ENCODE measurements at places on chromosomes 1 and 21.

- no peak for DNase-seq
Observed at GRCh38 chr1:208190784-208191183, 53.4 kb downstream of the PLXNA2 start.

DNA sequence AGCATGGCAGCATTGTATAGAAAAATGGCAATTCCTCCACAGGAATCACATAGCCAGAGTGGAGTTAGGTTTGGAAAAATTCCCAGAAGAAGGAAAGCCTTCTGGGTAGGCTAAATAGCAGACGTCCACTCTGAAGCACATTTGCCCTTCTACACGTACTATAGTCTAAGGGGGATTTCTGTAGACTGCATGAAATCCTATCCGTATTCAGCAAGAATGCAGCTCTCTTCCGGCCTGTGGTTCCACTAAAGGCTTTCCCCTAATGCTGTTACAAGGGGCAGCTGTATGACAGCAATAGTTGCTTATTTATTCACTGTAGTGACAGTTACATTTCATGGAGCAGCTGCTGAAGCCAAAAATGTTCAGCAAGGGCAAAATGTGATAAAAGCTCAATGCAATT is 263.6 kb downstream of the RWDD3 start:
- DNase-seq, result no peak

DNA sequence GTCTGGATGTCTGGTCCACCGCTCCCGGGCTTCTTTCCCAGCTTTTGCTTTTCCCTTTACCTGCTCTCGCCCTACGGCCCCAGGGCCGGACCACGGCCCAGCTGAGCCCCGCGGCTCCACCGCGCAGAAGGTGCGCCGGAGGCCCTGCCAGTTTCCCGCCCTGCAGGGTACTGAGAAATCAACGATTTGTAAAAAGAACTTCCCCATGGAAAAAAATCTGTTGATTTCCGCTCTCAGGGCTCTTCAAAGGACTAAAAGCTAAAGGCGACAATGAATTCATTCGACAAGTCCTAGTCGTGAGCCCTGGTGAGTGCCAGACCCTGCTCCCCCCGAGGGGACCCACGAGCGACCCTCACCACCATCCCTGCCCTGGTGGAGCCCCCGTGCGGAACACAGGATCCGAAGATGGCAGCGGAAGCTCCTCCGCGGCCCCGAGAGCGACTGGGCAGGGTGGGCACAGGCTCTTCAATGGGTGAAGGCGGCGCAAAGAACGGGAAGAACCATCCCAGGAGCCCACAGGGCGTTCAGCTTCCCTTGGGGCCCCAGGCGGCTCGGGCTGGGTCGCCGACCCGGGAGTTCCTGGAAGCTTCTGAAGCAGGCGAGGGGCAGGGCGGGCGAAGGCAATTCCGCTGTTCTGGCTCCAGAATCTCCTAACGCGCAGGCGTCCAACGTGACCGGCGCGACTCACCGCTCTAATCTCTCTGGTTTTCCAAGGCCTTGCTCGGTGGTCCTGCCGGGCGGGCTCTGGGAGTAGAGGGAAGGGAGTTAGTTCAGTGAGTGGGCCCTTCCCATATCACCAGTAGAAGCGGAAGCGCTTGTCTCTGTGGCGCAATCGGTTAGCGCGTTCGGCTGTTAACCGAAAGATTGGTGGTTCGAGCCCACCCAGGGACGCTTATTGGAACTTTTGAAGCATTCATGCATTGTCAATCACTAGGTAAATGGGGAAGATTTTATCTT is 6.6 kb upstream of the RNU1-2 start:
- peak; percentile 63 for DNase-seq

- no peak for DNase-seq
Observed at GRCh38 chr21:35323947-35324346, 274.8 kb upstream of the RUNX1 start.

GRCh38 chr1:72357411-72357810 is 75.1 kb upstream of the NEGR1 start:
- no peak for DNase-seq

GRCh38 chr21:45515241-45516061 is 26.8 kb downstream of the SLC19A1 start:
- no peak for DNase-seq

GRCh38 chr1:34683616-34684015 is 71.2 kb upstream of the GJB5 start:
- no peak for DNase-seq

GRCh38 chr1:112508278-112509004 is at the start of gene WNT2B:
WNT2B (plus strand) TSS chr1:112508965; CDS start chr1:112509263, 298 bp downstream.
- peak; percentile 43 for DNase-seq

DNA sequence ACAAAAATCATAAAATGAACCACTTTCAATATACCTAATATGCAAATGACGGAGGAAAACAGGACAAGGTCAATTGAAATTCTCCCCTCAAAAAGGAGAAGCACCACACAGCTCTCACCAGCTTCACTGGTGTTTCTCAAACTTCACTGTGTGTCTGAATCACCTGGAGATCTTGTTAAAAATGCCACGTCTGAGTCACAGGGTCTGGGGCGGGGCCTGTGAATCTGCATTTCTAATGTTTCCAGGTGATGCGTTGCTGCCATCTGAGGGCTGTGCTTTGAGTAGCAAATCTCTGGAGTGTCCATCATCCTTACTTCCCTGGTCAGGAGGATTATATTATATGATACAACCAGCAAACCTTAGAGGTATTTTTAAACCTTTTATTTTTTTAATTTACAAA is 9.0 kb downstream of the CLDN19 start:
- no peak for DNase-seq

- DNase-seq, result no peak
Observed at GRCh38 chr1:184166485-184166884, 115.0 kb downstream of the TSEN15 start.

DNA sequence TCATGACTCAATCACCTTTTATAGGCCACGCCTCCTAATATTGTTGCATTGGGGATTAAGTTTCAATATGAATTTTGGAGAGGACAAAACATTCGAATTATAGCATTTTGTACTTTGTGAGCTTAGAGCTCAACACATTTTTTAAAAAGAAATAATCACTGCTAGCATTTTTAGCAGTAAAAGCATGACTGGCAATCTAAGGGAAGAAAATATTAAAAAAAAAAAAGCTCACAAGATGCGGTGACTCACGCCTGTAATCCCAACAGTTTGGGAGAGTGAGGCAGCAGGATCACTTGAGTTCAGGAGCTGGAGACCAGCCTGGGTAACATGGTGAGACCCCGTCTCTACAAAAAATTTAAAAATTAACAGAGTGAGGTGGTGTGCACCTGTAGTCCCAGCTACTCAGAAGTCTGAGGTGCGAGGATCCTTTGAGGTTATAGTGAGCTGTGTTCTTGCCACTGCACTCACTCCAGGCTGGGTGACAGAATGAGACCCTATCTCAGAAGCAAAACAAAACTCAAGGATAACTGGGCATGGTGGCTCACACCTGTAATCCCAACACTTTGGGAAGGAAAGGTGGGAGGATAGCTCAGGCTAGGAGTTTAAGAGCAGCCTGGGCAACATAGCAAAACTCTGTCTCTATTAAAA is 28.8 kb upstream of the DIPK1A start:
- no peak for DNase-seq

- DNase-seq, result no peak
Observed at GRCh38 chr1:171965777-171966176, 124.5 kb downstream of the DNM3 start.

DNA sequence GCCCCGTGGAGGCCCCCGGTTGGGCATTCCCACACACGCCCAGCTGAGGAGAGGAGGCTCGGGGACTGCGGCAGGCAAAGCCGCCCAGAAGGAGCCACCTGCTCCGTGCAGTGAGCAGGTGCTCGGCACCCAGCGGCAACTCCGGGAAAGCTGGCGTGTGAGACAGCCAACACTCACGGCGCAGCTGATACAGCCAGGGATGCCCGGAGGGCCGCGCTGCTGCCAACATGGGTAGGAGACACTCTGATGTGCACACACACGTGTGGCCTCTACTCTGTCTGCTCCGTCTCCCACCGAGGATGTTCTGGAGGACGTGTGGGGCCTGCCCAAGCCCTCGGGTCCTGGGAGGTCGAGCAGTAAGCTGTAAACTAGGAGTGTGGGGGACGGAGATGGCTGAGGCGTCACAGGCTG is 12.9 kb downstream of the MORN1 start:
- no peak for DNase-seq

DNA sequence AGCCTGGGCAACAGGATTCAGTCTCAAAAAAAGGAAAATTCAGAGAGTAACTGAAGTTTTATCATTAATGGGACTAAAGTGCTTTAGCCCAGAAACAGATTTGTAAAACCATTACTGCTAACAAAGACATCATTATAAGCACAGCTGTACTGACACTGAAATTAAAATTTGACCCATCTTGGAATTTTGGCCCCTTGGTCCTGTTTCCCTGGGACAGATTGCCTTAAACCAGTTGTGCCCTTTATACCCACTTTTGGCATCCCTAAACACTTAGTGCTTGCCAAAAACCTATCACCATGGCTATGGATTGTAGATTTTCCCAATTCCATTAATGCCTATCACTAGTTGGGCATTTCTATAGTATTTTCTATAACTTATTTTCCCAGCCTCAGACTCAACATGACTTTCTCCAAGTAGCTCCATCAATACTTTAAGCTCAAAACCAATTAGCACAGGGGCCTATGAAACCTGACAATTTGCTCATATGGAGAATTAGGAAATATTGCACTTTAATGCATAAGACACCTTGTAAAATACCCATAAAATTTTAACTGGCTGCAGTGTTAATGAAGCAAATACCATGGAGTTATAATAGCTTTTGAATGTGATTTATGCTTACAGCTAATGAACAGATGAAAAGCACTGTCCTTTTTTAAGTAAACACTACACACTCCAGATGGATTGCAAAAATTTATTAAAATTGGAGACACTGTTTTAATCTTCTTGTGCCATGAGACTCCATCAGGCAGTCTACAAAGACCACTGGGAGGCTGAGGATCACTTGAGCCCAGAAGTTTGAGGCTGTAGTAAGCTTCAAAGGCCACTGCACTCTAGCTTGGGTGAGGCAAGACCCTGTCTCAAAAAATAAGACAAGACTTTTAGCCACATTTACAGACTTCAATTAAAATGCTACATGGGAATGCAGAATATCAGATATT is 4.3 kb downstream of the GAS5 start:
- DNase-seq, result no peak

DNA sequence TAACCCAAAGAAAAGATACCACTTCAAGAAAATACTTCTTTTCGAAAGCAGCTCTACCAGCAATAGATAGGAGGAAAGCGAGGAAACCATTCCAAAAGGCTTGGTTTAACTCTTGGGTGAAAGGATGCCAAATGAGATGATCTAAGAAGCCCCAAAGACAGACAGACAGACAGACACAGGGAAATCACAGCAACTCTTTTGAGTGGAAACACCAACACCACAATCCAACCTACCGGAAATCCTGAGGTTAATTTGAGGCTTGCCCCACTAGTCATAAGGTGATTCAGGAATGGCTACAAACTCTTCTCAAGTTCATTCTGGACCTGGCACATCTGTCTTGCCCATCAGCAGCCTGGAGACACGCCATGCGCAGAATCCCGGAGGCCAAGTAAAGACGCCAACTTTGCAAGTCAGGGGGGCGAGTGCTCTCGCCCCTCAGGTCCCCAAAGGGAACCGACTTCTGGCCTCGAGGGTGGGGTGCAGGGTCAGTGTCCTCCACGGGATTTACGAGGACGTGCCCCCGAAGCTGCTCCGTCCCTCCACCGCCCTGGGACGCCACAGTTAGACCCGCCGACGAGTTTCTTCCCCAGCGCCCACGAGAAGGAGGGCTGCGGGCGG is 778 bp downstream of the EVI5 start:
- peak; percentile 19 for DNase-seq

- no peak for DNase-seq
Observed at GRCh38 chr1:234768171-234768568, 158.2 kb upstream of the IRF2BP2 start.

- DNase-seq, result no peak
Observed at GRCh38 chr1:114341856-114342255, 169.1 kb downstream of the TRIM33 start.

- no peak for DNase-seq
Observed at GRCh38 chr1:94686882-94687281, 133.3 kb upstream of the SLC44A3 start.

- no peak for DNase-seq
Observed at GRCh38 chr1:224090116-224090515, 23.8 kb upstream of the FBXO28 start.

- DNase-seq, result no peak
Observed at GRCh38 chr21:28280611-28281010, 712.1 kb downstream of the LTN1 start.

- DNase-seq, result no peak
Observed at GRCh38 chr21:44944596-44944995, 4.8 kb downstream of the SLX9 start.

GRCh38 chr1:106465666-106466065 is 590.8 kb upstream of the PRMT6 start:
- no peak for DNase-seq

DNA sequence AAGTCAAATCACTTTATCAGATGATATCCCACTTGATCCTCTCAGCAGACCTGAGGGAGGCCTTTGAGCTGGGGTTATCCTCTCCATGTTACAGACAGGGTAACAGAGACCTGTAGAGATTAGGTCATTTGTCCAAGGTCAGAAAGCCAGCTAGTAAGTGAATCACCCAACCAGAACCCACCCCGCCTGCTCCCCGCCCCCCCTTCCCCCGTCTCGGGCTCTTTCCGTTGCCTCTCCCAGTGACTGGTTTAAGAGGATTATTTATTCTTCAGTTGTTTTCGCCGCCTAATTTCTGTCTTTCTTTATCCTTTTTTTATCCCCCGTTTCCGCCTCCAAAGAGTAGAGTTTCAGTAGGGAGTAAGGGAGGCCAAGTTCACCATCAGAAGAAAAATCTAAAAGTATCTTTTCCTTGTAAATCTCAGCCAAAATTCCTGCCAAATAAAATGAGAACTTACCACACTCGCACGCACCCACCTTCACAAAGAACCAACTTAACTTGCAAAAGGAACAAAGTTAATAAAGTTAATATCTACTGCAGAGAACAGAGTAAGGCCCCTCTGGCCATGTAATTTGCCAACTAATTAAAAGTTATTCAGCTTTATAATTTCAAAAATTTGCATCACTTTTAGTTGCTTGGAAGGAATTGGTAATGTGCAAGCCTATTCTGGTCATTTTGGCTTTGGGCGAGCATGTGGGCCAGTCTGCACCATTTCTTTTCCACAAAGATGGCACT is 76.8 kb upstream of the TRABD2B start:
- DNase-seq, result no peak

DNA sequence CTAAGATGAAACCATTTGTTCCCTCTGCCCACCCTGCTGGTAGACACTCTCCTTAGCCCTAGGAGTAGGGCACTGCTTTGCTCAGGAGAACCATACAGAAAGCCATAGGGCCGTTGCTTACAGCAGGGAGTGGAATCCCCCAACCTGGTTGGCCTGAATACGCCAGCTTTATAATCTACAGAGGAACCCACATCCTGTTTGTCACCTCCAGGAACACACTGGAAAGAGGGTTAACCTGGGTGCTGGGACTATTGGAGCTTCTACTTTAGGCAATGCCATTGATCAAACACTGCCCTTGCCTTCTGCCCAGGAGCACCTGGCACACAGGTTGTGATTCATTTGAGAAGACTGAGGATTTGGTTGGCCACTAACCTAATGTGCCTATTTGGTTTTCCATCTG is 124.8 kb downstream of the TNR start:
- no peak for DNase-seq

All from CD4-positive, alpha-beta T cell treated with Interleukin-15 for 1 hour (primary cell).